ENCODE measurements at places on chromosomes 3 and 15. TPM values are rescaled to one million over a fixed set of nuclear protein-coding genes. Genes with fewer than 3 reads are reported as not detected.

GRCh38 chr3:133119176-133119575, 81.0 kb downstream of the TMEM108 start:
- DNase-seq: no peak

DNA sequence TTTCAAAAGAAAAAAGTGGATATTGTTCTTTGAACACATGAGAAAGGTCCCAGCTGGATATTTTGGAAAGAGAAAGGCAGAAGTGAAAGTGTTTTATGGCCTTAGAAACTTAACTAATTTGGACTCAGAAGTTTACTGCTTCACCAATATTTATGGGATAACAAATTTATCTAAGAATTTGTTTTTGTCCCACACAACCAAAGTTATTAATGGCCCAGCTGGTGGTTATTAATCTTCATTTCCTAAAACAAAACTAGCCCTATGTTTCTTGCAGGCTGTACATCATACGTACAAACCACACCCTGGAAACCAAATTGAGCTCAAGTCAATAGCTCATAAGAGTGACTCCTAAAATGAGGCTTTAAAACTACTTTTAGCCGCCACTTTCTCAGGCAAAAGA, 372.9 kb upstream of the LMCD1 start:
- no peak for DNase-seq

NR2E3 gene
- not detected for total RNA-seq

DNA sequence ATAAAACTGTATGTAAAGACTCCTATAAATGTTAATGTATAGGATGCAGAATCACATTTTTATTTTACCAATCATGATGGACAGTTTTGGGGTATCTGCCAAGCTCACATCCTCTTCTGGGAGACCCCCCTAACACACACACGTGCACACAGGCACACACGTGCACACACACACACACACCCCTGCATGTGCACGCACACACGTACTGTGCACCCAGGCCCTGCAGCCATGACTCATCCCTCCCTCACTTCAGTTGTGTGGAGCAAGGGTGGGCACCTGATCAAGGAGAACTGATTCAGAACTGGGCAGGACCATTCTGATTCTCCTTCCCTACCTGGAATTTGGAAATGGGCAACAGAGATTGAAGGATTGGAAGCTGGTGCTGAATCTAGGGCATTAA, 16.0 kb upstream of the MINDY4B start:
- DNase-seq: no peak

DNA sequence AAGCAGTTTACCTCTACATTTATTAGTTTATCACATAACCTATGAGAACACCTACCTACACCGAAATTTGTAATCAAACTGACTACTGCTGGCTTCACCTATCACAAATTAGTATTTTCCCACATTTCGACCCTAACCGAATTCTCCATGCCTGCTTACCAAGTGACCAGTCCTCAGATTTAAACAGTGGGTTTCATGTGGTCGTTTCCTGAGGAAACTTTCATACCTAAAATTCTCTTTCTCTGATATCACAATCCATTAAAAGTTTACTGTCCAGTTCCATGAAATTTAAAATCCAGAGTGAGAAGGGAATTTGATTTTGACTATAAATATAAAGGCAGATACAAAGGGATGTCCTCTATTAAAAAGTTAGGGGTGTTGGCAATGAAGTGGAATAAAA, 1.9 kb downstream of the PLOD2 start:
- DNase-seq: peak; percentile 63

MB21D2 gene
- 28.3 TPM for total RNA-seq

DNA sequence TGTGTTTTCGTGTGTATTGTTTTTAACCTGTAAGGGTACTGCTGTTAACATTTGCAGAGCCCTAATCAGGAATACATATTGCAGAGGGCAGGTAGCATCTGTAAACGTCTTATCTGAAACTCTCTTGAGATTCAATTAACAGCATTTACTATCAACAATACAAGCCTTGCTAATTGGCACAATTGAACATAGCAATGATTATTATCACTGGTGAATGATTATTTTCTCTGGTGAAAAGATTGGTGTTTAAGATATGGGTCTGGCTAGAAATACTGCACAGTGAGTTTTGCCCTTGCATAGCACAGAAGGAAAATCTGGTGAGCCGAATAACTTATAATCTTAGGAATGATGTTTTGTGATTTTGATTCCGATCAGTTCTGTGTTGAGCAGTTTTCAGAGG, 5.9 kb upstream of the CNTN4 start:
- DNase-seq: no peak

DNA sequence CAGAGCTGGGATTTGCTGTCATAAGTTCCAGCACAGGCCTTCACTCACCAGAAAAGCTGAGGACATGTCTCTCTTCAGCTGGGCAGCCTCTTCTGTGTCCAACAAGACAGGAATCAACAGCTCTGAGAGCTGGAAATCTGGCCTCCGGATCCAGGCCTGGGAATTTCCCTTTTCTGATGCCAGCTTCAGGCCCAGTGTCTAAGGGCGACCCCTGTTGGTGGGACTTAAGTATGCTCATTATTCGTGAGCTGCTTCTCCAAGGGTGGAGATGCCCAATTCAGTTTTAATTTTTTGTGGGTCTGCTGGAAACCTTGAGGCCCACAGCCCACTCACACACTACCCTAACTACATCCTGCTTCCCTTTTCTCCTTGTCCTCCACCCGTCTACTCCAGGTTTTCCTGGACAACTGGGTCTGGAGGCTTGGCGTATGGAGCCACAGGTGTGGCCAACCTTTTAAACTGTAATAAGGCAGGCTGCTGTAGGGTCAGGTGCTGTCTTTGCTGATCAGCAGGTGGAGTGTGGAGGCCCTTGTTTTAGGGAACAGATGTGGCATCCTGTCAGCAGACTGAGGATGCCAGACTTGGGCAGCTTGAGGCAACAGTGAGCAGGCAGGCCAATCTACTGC, 2.6 kb upstream of the CEMIP start:
- peak; percentile 73 for DNase-seq

GRCh38 chr3:104460477-104461406, 906.0 kb upstream of the ALCAM start:
- peak; percentile 67 for DNase-seq

DNA sequence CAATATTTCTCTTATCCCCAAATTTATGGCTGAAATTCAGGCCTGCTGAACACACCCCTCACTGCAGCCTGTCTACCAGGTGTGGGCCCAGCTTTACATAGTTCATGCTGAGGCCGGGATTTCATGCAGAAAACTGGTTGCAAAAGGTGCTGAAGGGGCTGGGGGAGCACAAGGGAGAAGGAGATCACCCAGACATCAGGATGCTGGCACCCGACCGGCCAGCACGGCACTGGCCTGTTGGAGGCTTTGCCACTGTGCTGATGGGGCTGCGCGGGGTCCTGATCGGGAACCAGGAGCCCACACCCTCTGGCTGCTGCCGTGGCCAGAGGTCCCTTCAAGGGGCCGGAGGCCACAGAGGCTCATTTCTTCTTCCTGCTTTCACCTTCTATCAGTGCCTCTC, 177.9 kb upstream of the C2CD4B start:
- DNase-seq: no peak

GP5 gene
- not detected for total RNA-seq

- DNase-seq: peak; percentile 10
These were observed 250.3 kb downstream of the POLQ start for GRCh38 chr3:121295452-121295851.

- DNase-seq: no peak
These were observed 194.5 kb upstream of the LRTM1 start for GRCh38 chr3:55122312-55122711.

DNA sequence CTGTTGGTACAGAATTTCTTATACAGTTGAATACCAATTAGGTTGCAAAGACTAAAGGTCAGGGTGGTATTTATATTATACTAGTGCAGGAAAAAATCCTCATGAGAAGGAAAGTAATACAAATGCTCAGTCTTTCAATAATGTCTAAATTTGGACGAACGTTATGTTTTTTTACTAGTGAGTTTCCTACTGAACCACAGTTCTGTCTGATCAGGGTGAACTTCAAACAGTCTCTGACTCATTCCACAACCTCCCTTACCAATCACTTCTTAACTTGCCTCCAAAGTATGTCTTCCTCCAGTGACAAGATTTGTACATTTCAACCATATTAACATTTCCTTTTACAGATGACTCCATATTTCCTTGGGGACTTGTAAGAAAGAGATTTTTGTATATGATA, 3.4 kb downstream of the TMEM212 start:
- peak; percentile 67 for DNase-seq

GRCh38 chr3:184380185-184380626, 352 bp downstream of the CHRD start:
- DNase-seq: peak; percentile 34

GRCh38 chr3:187960820-187961219, 193.1 kb upstream of the LPP start:
- no peak for DNase-seq

DNA sequence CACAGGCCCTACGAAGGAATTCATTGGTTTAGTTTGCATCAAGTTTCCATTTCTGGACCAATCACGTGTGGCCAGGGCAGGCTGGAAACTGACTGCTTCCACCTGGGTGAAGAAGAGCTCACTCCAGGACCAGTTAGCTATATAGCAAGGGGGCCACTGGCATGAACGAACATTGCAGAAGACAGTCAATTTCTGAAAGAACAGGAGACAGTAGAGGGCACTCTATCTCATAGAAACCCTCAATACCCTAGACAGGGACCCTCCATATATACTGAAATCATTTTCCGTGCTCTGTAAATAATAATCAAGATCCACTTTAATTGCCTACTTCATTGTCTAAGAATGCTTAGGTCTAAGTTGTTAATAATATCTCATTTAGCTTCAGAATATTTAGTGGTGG, 215.6 kb downstream of the CADPS start:
- no peak for DNase-seq

- no peak for DNase-seq
These were observed 7.2 kb upstream of the CRYGS start for GRCh38 chr3:186551387-186551786.

GRCh38 chr3:12579905-12580304, 23.0 kb downstream of the MKRN2 start:
- DNase-seq: peak; percentile 63

SCAANT1 gene
- not detected for total RNA-seq

TMIE gene
- total RNA-seq: not detected

DNA sequence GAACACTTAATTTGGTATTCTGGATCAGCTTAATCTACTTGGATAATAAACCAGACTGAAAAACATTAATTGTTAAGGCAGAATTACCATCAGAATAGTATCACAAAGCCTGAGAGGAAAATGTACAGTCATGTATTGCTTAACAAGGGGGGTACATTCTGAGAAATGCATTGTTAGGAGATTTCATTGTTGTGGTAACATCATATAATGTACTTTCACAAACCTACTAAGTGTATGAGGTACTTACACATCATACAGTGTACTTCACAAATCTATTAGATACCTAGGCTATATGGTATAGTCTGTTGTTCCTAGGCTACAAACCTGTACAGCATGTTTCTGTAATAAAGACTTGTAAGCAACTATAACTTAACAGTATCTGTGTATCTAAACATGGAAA, 68.2 kb downstream of the NBEAL2 start:
- DNase-seq: no peak

- peak; percentile 55 for DNase-seq
These were observed 357.1 kb downstream of the ZPLD1 start for GRCh38 chr3:102791641-102792589.

DNA sequence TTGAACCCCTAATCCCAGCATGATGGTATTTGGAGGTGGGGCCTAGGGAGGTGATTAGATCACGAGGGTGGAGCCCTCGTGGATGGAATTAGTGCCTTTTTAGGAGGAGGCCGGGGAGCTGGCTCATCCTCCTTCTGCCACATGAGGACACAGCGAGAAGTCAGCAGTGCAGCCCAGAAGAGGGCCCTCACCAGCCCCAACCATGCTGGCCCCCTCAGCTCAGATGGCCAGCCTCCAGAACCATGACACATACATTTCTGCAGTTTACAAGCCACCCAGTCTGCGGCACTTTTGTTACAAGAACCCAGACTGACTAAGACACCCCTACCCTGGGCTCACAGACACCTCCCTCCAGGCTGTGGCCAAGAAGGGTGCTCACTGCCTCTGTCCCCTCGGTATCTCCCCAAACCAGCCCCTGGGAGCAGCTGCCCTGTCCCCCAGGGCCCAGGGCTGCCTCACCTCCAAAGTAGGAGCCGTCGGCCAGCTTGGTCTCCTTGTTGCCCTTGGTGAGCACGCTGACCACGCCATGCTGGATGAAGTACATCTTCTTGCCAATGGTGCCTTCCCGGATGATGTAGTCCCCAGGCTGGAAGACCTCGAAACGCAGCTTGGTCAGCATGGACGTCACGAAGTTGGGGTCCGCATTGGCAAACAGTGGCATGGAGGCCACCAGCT, 44.1 kb downstream of the HCN4 start:
- peak; percentile 13 for DNase-seq

GRCh38 chr3:108296239-108296638, at the start of gene HHLA2:
HHLA2 (plus strand) TSS chr3:108296548; CDS start chr3:108351814, 55,266 bp downstream.
- no peak for DNase-seq

CCR8 gene
- not detected for total RNA-seq

- no peak for DNase-seq
These were observed 162.4 kb downstream of the ADAMTSL3 start for GRCh38 chr15:83816124-83816883.

DNA sequence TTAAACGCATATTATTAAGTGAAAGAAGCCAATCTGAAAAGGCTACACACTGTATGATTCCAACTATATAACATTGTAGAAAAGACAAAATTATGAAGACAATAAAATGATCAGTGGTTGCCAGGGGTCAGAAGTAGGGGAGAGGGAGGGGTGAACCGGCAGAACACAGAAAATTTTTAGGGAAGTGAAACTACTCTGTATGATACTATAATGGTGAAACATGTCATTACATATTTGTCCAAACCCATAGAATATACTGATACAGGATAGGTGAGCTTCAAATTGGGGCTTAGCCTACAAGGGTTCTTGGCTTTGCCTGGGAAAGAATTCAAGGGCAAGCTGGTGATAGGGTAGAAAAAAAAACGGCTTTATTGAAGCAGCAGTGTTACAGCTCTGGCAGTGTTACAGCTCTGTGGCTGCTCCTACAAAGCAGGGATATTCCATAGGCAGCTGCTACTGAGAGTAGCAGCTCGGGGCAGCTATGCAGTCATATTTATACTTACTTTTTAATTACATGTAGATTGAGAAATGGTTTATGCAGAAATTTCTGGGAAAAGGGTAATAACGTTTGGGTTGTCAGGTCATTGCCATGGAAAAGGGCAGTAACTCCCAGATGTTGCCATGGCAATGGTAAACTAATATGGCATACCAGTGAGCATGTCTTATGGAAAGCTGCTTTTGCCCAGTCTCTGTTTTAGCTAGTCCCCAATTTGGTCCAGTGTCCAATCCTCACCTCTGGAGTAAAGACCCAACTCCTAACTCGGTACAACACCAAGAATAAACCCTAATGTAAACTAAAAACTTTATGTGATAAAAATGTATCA, 125.1 kb upstream of the SLC25A36 start:
- DNase-seq: peak; percentile 11

GRCh38 chr3:166248784-166249183, 411.6 kb upstream of the BCHE start:
- peak; percentile 42 for DNase-seq

CLK3 gene
- total RNA-seq: 60.7 TPM

UCN2 gene
- 0.17 TPM for total RNA-seq

- DNase-seq: no peak
These were observed 262.9 kb downstream of the CTNNB1 start for GRCh38 chr3:41462103-41462691.

GRCh38 chr3:155308831-155309230, 15.3 kb upstream of the STRIT1 start:
- peak; percentile 37 for DNase-seq

MKRN3 gene
- 9.3 TPM for total RNA-seq

GRCh38 chr15:63218100-63218808, 28.8 kb downstream of the RAB8B start:
- DNase-seq: peak; percentile 82

GUCA1C gene
- total RNA-seq: 0.39 TPM

GOLGA8R gene
- total RNA-seq: 0.86 TPM
